ENCODE measurements at places on chromosomes 7 and 10.
A peak's percentile ranks its signal among the peaks of the same experiment; 100 is the strongest.

DNA sequence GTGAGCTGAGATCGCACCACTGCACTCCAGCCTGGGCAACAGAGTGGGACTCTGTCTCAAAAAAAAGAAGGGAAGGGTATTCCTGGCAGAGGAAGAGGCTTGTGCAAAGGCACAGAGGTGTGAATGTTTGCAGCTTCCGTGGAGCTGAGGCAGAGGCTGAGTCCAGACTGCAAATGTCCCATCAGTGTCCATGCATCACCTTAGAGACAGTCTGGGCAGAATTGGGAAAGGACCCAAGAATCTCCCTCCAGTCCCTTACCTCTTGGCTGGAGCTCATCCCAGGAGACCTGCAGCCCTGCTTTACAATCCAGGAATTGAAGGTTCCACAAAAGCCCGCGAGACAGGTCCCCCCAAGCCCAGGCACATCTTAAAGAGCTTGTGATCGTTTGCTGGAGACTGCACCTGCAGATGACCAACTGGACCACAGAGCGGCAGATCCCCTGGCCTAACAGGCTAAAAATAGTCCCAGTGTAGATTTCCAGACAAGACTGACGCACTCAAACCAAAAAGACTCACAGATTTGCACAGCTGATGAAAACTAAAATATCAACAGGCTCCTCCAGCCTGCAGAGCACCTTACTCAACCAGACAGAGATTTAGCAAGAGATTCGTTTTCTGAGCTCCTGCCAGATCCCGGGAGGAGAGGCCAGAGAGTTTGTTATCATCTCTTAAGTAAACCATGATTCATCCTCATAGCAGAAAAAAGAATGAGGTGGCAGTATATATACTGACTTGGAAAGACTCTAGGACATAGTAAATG lies 22.9 kb upstream of the NANOS1 start:
- DNase-seq = no peak

DNA sequence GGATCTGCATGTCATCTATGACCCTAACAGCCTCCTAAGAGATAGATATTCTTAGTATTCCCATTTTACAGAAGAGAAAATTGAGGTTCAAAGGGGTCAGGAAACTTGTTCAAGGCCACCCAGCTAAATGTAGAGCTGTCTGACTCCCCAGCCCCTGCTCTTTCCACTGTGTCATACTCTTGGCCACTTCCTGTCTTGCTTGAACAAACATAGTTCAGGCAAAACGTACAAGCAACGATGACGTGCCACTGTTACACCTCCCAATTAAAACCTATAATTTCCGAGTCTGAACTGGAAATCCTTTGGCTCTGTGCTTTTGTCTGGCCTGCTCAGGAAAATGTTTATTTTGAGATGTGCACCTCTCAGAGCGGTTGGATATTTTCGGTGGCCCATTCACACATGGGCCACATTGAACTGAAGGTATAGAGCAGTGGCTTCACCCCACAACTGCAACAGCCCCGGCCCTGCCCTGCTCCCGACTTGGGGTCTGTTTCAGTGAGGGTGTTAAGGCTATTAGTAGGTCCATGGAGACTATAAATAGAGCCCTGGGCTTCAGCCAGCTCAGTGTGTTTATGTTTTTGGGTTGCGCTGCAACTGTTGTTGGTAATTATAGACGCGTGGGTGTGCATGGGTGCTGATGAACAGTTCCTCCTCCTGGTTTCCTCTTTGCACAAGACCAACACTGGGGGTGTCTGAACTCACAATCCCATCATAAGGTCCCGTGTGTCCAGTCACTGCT lies 172.3 kb upstream of the ADO start:
- DNase-seq = peak; percentile 74

DNA sequence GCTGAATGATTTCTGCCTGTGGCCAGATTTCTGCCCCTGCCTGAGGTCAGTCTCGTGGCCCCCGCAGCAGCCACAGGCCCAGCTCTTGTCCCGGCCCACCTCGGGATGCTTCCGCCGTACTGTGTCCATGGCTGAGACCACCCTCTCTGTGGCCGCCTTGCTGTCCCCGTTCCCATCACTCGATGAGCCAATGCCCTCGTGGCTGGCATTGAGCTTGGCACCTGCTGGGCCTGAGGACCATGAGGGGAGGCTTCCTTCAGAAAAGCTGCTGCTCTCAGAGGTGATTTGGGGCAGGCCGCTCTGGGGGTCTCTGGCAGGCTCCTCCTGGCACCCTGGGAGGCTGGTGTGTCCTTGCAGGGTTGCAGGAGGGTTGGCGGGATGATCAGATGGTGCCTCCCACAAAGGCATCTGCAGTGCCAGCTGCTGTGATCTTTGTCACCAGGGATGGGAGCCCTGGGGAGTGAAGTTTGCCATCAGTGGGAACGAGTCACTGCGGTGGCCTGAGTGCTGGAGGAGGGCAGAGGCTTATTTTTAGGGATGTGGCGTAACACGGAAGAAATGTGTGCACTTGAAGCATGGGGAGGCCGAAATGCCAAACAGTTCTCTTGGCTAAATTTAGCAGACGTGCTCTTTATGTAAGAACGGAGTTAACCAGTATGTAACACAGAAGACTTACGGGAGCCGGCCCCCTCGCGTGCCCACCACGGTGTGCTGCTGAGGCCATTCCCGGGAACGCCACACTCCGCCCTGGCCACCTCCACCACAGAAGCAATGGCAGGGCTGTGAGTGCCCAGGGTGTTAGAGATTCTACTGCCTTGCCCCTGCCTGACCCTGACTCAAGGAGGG lies 47.7 kb downstream of the VIPR2 start:
- DNase-seq = no peak

GRCh38 chr7:668139-668931 lies 58.2 kb upstream of the DNAAF5 start:
- DNase-seq = no peak

DNA sequence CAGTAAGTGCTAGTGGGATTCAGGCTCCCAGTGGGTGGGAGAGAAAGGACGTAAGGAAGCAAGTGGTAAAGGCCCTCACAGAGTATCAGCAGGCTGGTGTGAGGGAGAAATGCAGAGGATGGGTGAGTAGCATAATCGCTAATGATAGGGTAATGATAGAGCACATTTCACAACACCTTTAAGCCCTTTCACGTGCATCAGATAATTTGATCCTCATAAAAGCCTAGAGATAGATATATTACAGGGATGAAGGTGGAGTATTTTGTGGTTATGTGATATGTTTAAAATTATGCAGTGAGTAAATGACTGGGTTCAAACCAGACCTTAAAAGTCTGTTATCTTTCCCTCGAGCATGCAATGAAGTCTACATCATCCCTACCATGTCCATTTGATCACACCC lies 10.3 kb downstream of the LEP start:
- no peak for DNase-seq

- DNase-seq = no peak
Measured at GRCh38 chr7:115526278-115526677, 504.3 kb downstream of the TFEC start.

- DNase-seq = no peak
Measured at GRCh38 chr10:7610026-7610425, 56.7 kb downstream of the ITIH5 start.

DNA sequence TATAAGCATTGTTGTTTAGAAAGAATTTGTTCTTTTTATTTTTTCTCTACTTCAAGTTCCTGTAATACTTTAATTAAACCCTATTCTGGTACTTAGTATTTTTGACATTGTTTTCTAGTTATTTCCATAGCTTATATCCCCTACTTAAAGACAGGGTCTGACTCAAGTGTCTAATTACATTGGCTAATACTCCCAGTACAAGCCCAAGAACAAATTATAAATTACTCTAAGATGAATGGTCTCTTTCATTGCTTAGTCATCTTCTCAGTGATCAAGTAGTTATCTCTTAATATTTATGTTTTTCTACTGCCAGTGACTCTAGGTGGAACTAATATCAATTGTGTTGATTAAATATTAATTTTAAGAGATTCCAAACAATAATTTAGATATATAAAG lies 21.6 kb downstream of the AHR start:
- DNase-seq = no peak

GRCh38 chr7:47285860-47286491 lies 295.9 kb downstream of the TNS3 start:
- DNase-seq = no peak

DNA sequence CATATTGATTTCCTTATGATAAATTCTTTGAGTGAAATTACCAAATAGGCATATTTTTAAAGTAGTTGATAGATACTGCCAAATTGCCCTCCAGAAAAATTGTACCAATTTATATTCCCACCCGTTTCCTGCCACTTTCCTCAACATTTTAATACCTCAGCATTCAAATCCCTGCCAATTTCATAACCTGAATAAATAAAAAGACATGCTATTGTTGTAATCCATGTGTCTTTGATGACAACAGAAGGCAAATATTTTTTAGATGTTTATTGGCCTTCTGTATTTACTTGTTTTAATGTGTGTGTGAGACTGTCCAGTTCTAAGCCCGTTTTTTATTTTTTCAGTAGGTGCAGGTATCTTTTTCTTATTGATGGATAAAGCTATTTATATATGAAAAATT lies 71.7 kb downstream of the TEX36 start:
- DNase-seq = no peak

DNA sequence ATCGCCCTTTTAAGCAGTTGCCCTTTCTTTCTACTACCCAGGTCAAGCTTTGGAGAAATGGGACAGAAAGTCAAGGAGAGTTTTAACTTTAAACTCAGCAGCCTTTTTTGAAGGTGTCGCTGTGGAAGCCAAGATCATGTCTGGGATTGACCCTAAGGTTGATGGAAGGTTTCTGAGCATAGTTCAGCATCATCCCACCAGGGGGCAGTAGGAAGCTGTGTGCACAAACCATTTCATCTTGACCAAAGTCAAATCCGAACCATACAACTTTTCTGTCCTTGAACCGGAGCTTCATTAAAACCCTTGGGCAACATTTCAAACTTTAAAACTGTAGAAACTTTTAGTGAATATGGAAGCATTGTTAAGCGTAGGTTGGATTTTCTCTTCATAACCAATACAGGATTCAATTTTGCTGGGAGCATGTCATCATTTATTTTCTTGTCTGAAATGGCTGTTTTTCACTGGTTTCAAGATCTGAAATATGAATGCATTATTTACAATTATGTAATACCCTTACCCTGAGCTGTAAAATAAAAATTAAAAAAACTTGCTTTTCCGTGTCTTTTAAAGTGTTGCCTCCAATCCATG lies 214.4 kb upstream of the KIAA1217 start:
- peak; percentile 14 for DNase-seq

DNA sequence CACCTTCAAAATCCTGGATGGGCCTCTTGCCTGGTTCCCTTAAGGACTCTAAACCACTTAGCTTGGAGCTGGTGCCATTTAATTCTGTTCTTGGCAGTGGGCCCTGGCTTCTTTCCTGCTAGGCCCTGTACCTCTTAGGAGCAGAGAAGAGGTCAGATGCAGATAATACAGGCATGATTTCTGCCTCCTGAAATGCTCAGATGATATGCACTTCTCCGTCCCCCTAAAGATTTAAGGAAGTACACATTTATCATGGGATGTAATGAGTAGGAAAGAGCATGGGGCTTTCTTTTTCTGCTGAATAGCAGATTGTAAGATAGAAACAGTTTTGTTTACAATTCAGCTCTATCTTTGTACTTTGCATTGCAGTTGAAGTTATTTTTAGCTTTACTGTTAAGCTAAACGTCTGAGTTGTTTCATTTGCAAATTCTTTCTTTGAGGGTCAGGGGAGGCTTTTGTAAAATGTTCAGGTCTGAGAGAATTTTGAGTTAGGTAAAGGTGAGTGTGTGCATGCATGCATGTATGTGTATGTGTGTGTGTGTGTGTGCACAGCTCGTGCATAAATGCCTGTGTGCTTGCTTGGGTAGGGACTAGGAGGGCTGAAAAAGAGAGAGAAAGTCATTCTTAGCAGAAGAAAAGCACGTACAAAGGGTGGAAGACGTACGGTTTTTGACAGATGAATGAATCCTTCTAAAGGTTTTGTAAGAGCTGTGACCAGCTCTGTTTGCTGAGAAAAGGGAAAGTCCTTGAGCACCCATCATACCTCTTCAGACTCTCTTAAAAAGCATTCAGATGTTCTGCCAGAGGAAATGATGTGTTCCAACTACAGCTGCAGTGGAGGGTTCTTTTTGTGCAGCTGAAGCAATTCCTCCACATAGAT lies 364.2 kb downstream of the AUTS2 start:
- peak; percentile 4 for DNase-seq

DNA sequence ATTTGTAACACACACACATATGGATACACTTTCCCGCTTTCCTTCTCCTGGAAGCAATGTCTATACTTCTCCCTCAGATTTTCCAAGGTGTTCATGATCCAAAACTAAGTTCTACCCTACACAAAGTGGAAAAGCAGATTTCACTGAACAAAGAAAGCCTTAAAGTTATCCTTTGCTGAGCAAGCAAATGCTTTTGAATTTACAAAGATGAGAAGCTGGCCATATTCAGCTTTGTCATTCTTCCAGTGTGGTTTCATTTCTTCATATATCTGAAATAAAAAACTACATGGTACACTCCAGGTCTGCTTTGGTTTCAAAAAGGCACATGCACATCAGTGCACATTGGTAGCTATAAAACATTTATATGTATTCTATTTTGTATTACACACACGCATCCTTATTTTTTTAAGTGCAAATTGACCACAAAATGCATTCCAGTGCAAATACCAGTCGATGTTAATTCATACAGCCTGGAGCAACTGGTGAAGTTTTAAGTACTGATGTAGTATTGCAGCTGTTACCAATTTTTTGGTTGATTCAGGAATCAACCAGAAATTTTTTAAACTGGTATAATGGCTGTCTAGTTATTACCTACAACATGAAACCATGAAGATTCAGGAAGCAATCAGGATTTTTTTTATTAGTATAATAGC lies 65.5 kb upstream of the SRPK2 start:
- no peak for DNase-seq

- DNase-seq = no peak
Measured at GRCh38 chr7:108487646-108488045, 31.4 kb upstream of the NRCAM start.

DNA sequence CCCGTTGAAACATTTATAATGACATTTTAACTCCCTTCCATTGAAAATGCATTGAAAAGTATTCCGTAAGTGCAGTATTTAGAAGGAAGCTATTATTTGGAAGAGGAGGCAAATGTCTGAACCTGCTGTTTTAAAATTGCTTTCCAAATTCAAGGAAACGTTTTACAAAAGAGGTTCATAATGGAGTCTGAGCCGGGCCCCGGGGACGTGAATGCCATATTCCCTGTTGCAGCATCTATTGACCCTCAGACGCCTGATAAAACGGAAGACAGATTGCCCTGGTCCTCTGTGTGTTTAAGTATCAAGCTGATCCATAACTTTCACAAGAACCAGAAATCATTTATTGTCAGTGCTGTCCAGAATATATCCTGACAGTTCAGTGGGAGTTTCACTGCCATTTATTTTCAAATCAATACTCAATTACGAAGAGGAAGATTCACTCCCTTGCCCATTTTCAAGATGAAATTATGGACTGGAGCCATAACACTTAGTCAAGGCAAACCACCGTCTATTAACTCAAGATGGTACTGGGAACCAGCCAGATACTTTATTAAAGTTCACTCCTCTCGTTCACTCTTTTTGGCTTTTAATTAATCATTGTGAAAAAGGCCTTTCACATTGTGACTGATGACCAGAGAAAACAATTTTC lies 435.7 kb upstream of the PFKP start:
- DNase-seq = no peak

All from germinal center (tissue), 1 donor.